NCI-H446 treated with DMSO at 0.1 percent for 48 hours (cell line): ENCODE measurements at places on chromosomes 7 and 10.

- no peak for DNase-seq
Observed at GRCh38 chr7:111588065-111588433, 25.8 kb upstream of the IMMP2L start.

DNA sequence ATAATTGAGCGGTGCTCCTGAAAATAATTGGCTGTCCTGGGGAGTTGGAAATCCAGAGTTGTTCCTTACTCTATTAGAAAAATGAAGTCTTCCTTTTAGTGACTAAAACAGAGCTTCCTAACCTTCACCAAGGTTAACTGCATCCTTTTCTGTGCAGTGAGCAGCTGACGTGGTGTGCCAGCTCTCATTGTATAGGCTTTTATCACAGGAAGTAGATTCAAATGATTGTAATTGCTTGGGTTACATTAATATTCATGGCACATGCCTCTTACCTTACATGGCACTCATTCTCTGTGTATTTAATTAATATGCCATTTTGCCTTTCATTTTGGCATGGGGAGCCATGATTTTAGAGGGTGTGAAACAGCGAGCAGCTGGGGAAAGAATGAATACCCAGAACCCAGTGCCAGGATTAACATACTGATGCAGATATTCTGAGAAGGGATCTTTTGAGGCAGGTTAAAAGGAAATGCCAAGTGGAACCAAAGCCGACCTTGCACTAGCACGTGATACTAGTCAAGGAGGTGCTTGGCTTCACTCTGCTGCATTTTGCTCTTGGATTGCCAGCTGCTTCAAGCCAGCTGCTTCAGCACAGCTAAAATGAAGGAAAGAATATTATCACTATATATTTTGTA lies 115.3 kb downstream of the ST7 start:
- peak; percentile 68 for DNase-seq

DNA sequence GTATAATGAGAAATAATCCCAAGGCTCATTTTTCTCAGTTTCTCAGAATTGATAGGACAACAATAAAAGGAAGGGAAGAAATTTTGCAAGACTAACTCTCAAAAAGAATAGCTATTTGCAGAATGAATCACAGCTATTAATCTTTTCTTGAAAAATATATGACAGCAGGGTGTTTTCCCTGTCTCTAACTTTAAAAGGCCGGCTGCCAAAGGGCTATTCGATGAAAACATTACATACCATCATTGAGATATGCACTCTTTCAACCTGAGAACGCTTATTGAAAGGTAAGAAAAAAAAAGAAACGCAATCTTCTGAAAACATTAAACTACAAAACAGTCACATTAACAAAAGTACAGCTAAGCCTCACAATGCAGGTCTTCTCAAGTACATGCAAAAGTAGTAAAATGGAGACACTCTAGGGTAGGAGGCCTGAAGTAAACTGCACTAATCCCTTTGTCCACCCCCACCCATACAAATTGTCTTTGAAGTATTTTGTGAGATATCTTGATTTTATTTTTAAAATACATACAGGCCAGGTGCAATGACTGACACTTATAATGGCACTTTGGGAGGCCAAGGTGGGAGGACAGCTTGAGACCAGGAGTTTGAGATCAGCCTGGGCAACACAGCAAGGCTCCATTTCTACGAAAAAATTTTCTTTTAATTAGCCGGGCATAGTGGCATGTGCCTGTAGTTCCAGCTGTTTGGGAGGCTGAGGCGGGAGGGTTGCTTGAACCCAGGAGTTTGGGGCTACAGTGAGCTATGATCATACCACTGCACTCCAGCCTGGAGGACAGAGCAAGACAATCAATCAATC lies 83.0 kb downstream of the PARD3 start:
- DNase-seq = no peak

GRCh38 chr7:106423821-106424475 lies 139.2 kb upstream of the NAMPT start:
- DNase-seq = no peak

DNA sequence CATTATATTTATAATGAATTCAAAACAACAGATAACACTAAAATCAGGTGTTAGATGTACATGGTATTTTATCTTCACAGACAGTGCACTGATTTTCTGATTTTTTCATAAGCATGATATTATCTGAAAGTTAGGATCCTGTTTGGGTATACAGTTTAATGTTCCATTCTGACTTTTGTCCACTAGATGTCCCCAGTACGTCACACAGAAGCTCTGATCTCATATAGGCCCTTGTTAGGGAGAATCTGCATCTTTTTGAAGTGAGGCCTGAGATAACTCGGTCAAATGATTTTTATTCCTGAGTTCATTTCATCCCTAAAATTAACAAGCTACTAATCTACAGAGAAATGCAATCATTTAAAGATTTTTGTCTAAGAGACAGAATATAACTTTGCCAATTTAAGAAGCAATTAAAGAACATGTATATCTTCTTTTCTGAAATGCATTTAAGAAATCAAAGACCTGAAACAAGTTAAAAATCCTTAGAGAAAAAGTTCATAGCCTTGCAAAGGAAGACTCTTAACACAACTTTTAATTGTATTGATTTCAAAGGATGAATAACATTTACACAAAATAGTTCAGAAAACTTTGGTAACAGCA lies 72.0 kb upstream of the TES start:
- DNase-seq = peak; percentile 18

DNA sequence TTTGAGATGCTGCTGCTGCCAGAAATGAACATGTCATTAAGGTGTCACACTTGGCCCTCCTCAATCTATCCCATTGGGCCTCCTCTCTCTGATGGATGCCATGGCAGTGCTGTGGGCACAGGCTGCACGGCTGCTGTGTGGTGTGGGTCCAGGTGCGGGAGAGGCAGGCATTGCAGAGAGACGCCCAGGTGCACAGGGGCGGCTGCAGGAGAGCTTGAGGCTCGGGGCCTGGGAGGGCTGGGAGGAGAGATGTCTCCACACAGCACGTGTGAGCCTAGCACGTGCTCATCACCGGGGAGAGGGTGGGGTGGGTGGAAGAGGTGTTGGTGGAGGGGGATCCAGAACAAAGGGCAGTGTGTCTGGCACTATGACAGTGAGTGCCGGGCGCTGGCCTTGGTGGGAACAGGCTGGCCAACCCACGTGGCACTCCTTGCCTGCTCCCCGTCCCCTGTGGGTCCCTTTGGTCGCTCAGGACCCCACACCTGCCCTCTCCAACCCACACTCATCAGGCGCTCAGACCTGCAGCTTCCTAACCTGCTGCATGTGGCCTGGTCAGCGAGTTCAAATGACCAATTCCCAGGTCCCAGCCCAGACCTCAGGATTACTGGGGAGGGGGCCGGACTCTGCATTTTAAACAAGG lies 39.9 kb upstream of the BNIP3 start:
- DNase-seq = no peak

- no peak for DNase-seq
Observed at GRCh38 chr10:30436671-30437030, 2.7 kb downstream of the MAP3K8 start.

- no peak for DNase-seq
Observed at GRCh38 chr7:10718768-10719167, 254.9 kb upstream of the PHF14 start.

GRCh38 chr7:2825559-2826227 lies 18.4 kb downstream of the GNA12 start:
- DNase-seq = no peak

- no peak for DNase-seq
Observed at GRCh38 chr7:150346922-150347321, 5.5 kb upstream of the RARRES2 start.

- no peak for DNase-seq
Observed at GRCh38 chr7:16399265-16399831, 22.0 kb downstream of the CRPPA start.

DNA sequence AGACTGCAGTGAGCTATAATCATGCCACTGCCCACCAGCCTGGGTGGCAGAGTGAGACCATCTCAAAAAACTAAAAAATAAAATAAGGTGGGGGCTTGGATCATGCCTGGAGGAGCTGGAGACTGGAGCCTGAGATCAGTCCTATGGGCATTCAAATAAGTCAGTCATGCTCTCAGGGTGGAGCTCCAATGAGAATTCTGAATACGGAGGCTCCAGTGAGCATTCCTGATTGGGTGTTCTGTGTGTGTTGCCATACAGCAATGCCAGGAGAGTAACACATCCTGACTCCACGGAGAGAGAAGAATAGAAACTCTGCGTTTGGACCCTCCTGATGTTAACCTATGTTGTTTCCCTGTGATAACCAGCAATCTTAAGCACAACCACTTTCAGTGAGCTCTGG lies 16.0 kb downstream of the UBE2D4 start:
- no peak for DNase-seq

DNA sequence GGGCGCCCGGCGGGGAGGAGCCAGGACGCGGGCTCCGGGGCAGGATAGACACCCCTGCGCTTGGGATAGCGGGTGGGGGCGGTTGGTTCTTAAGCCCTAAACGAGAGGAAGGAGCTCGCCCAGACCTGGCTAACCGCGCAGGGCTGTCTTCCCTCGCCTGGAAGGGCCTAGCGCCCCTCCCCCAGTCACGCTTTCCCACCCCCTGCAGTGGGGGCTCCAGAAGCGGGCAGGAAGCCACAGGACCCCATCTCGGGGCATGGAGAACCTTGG lies 6.5 kb downstream of the SHH start:
- DNase-seq = no peak

DNA sequence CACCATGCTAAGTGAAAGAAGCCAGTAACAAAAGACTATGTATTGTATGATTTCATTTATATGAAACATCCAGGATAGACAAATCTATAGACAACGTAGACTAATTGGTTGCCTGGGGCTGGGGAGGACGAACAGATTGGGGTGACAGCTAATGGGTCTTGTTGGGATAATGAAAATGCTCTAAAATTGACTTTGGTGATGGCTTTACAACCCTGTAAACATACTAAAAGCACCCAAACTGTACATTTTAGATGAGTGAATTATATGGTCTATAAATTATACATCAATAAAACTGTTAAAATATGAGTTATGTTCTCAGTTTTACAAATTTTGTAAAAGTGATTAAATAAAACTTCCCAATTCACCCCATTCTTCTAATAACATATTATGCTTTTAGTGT lies 261.5 kb downstream of the ELMO1 start:
- DNase-seq = no peak

- no peak for DNase-seq
Observed at GRCh38 chr10:128257428-128257827, 131.2 kb upstream of the MKI67 start.

DNA sequence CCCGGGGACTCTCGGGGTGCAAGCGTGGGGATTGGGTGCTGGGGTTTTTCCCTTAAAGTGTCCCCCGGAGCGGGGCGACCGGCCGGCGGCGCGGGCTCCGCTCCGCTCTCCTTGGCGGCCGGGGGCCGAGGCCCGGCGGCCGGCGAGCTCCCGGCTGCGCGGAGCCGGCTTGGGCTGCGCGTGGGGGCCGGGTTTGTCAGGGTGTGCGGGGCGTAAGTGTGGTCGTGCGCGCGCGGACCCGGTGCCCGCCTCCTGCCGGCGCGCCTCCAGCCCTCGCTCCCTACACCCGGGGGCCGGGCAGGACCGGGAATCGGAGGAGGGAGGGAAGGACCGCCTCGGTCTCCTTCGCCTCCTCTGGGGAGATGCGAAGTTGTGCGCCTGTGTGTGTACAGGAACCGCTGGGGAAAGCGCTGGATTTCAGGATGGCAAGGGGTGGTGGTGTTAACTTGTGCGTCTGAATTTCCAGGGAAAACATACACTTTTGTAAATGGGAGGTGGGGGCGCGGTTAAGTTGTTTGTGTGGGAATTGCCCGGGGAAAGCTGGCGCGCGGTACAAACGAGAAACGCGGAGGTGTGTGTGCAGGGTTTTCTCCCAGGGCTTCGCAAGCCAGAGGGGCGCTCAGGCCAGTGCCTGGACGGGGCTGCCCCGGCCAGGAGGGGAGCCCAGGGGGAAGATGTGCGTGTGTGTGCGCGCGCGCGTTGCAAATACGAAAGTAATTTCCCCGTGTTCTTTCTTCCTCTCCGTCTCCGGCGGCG lies 737 bp downstream of the ZMIZ1 start:
- no peak for DNase-seq

DNA sequence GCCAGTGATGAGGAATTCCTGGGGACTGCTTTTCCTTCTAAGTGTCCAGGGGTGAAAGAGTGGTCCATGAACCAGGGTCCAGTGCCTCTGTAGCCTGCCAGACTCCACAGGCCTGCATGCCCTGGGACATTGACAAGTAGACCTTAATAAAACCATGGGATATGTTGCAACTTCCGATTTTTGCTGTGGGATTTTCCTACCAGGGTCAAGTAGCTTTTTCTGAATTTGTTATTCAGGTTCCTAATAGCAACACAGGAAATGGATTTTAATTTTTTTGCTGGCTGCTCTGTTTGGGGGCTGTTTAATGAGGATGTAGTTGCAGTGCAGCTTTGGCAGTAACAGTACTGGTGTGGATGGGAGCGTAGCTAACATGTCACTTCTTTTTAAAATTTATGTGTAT lies 42.1 kb downstream of the WBP1L start:
- no peak for DNase-seq

DNA sequence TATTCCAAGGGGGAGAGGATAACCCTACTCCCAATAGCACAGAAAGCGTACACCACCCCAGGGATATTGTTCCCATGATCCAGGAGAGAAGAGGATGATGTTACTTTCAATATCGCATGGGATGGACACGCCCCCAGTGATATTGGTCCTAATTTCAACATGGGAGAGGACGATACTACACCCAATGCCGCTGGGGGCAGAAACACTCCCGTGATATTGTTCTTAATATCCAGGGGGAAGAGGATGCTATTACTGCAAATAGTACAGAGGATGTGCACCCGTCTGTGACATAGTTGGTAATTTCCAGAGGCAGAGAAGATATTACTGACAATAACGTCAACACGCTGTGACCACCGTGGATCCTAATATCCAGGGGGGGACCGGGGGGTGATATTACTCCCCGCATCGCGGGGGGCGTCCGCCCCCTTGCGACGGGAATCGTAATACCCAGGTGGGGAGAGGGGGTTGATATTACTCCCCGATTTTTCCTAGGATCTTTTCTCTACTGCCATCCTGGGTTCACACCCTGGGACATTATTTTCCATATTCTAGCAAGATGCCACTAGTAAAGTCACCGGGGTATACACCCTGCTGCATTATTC lies 16.6 kb downstream of the MEIG1 start:
- no peak for DNase-seq

- no peak for DNase-seq
Observed at GRCh38 chr7:100951172-100951571, 1.8 kb downstream of the MUC3A start.

- DNase-seq = no peak
Observed at GRCh38 chr10:12073526-12073925, 4.8 kb downstream of the DHTKD1 start.
